ENCODE measurements at places on chromosomes 2 and 18. TPM values are rescaled to one million over a fixed set of nuclear protein-coding genes. Genes with fewer than 3 reads are reported as not detected.

DNA sequence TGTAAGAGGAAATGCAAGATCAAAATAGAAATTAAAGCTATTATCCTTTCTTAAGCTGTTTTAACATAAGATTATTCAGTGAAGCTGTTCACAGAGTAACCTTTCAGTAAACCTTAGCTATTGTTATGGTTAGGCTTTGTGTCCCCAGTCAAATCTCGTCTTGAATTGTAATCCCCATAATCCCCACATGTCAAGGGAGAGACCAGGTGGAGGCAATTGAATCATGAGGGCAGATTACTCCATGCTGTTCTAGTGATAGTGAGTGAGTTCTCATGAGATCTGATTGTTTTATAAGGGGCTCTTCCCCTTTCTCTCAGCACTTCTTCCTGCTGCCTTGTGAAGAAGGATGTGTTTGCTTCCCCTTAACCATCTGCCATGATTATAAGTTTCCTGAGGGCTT lies 424.4 kb downstream of the DSEL start:
- DNase-seq = no peak

DNA sequence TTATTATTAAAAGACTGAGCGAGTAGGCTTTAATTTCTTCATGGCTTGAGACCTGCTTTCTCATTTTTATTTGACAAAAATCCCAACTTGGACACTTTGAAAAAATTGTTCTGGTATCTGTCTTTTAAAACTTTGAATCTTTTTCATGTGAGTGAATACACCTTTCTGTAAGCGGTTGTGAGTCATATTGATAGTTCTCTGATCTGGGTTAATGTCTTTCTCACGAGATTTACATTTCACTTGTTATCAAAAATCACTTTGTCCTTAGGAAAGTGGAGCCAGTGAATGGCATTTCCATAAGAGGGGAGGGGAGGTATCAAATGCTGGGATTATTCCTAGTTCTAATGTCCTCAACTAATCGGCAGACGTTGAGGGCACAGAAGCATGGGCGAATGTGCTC lies 36.3 kb downstream of the ATP9B start:
- no peak for DNase-seq

DNA sequence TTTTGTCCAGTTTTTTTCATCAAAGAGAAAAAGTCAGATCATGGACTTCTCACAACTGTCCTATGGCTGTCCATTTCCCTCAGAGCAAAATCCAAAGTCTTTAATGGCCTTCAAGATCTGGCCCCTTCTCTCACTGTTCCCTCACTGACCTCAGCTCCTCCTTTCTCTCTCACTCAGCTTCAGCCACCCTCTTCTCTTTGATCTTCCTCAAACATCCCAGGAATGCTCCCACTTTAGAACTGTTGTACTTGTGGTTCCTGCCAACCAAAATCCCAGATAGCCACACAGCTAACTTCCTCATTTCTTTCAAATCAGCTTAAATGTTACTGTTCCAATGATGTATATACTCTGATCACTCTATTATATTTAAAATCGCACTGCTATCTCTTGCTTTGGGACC lies 82.9 kb downstream of the NUP35 start:
- no peak for DNase-seq

DNA sequence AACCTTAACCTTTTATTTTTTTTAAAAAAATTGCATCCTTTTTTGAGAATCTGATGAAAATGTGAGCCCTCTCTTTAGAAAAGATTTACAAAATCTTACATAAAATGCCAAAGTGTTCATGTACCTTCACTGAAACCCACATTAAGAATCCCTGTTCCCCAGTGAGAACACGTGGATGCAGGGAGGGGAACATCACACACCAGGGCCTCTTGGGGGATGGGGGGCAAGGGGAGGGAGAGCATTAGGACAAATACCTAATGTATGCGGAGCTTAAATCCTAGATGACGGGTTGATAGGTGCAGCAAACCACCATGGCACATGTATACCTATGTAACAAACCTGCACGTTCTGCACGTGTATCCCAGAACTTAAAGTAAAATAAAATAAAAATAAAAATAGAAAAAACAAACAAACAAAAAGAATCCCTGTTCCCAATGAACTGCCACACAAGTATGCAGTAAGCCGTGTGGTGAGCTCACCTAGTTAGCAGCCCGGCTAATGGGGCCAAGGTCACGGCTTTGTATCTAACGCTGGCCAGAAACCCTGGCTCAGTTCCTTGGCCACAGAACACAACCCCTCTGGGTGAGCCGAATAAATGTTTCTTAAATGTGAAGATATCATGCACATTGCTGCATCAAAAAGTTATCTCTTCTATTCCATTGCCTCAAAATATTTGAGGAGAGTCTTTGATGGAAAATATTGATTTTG lies 41.4 kb downstream of the CHST9 start:
- DNase-seq = peak; percentile 56

DNA sequence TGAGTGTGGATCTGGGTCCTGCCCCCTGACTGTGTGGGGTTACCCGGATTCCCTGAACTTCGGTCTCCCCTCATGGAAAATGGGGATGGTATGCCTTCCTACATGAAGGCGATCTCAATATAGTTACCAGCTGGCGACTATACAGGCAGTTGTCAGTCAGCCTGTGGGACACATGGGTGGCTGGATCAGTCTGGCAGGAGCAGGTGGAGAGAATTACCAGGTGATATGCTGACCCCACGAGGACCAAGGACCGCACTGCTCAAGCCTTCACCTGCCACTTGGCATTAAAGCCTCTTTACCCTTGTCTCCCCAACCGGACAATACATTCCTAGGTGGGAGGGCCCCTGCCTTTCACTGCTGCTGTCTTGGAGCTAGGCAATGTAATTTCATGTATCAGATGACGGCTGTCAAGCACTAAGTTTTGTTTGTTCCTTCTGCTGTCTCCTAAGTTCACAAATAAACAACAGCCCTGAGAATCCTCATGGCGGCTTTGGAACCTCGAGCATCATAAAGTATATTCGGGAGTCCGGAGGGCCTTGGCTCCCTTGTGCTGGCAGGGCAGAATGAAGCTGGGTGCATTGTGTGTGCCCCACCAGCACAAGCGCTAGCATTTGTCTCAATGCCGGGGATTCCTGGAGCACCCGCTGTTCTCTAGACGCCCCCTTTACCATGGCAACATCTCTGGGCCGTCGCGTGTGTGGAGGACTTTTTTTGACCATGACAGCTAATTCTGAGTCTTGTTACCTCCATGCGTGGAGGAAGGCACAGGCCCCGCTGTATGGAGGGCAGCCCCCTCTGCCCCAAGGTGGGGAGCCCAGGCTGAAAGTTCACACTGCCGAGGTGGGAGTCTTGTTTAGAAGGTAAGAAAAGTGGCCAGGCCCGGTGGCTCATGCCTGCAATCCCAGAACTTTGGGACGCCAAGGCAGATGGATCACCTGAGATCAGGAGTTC lies 48.6 kb downstream of the PDCL3 start:
- DNase-seq = no peak

DNA sequence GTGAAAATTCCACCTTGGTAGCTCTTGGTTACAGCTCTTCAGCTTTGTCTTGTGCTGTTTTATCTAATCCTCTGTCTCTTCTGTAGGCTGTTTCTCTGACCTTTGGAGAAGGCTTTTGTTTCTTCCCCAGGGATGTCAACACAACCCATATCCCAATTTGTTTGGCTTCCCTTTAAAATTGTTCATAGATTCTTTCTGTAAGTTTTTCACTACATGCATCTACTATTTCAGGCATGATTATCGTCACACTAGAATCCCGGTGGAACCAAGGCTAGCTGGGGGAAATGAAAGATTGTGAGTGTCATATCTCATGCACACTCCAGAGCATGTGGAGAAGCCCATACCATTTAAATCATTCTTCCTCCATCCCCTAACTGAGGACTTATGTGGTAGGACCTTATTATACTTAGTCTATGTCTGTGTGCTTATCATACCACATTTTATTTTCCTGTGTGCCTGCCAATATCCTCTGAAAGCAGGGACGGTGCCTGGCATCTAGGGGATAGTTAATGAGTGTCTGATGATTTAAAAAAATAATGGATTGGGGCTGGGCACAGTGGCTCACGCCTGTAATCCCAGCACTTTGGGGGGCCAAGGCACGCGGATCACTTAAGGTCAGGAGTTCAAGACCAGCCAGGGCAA lies 59.9 kb downstream of the CRIM1 start:
- DNase-seq = no peak

DNA sequence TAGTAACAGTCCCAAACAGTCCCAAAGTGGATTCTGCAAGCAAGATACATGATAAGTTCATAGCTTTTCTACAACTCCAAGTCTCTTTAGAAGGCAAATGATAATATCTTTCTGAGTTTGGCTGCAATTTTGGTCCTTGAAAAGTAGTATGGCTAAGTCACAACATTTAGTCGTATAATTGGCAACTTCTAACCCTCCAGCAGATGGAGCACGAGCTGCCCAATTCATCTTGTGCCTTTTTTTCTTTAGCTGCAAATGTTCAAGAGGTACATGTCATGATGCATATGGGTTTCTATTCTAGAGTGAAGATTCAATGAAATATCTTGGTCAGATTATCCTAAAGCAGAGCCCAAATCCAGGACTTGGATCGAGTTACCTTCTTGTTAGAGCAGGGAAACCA lies 127.0 kb upstream of the KLHL14 start:
- DNase-seq = no peak

- DNase-seq = no peak
Measured at GRCh38 chr2:179764710-179765109, 96.7 kb downstream of the ZNF385B start.

DNA sequence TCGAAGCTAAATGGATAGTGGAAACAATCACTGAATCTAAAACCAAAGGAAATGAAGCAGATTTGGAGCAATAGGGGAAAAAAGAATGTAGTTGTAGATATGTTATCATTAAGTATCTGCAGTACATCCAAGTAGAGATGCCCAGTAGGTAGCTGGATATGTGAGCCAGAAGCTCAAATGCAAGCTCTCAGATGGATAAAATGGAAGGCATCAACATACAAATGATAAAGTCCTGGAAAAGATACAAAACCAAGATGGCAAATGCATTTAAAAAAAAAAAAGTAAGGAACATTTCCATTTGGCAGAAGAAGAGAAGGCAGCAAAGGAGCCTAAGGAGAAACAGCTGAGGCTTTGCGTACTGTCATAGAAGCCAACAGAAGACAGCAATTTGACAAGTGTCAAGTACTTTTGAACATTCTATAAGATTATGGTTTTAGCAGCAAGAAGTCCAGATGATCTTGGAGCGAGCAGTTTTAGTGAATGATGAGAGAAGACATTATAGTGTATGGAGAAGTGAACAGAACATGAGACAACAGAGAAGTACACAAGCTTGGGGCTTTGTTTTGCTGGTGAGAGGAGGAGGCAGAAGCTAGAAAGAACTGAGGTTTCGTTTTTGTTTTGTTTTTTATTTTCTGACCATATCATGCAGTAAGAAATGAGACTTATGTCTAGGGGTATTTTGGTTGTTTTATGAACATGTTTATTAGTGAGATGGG lies 18.3 kb downstream of the ROCK2 start:
- no peak for DNase-seq

- no peak for DNase-seq
Measured at GRCh38 chr2:38167968-38168350, 92.0 kb upstream of the CYP1B1 start.

DNA sequence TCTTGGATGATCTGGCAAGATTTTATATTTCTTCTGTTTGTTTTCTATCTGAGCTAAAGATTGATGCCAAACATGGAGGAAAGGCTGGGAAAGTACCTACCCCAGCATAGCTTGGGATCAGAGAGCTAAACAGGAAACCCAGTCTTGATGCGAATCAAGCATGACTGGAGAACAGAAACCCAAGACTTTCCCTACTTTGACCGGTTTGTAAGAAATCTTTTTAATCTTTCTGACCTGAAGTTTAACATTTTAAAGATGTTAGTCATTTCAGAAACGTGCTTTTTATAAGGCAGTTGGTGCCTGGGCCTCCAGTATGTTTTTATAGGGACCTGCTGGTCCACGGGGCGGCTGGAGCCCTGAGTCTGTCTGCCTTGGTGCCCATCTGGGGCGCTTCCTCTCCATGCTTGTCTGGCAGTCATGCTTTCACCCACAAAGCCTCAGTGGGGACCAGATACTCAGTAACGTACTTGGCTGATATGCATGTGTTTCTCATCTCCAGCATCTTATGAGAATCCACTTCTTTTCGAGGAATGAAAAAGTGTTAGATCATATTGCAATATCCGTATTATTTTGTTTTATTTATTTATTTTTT lies 266.5 kb downstream of the PTGR3 start:
- DNase-seq = no peak

- peak; percentile 10 for DNase-seq
Measured at GRCh38 chr2:33033606-33034081, 86.9 kb downstream of the LTBP1 start.

DNA sequence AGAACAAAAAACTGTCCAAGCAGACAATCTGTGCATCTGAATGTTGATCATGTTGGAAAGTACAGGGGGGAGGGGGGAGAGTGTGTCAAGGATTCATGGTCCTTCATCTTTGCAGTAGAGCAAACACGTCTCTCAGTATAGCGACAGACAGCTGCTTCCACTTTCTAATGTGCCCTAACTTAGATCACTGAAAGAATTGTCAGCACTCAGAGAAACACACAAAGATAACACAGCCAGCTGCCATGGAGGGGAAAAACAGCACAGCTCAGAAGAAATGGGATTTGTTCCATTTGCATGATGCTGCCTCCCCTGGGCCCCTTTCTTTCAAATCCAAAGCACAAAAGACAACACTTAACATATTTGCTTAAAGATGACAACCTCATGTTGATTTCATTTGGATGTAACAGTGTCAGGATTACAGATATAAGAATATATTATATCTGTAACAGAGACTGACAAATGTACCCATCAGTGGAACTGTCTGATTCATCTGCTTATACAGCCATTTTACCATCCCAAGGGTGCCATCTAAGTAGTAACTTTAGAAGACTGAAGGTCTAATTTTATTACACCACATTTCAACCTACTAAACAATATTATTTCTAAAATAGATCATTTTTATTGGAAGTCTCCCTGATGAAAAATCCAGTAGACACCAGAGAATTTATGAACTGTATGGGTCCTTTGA lies 17.7 kb downstream of the FIGN start:
- DNase-seq = no peak

DNA sequence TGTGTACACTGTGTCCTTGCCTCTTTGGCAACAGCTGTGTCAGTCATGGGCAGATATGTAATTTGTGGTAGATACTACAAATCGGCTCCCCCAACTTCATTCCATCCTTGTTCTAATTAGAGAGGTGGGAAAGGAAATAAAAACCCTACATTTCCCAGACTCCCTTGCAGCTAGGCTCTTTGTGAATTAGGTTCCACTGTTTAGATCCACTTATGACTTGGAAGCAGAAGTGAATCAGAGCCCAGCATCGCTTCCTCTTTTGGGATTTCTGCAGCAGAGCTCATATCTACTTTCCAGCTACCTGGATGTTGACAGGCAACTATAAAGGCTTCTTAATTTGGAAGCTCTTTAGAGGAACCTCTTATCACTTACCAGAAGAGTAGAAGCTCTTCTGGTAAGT lies 34.1 kb upstream of the NARS1 start:
- no peak for DNase-seq

- no peak for DNase-seq
Measured at GRCh38 chr2:46666044-46666679, 186.8 kb downstream of the TMEM247 start.

GRCh38 chr18:12476955-12477354 lies 69.2 kb downstream of the PRELID3A start:
- DNase-seq = no peak

- DNase-seq = no peak
Measured at GRCh38 chr2:67455219-67456142, 58.3 kb downstream of the ETAA1 start.

Gene ATP8B1
- 66.2 TPM for total RNA-seq

Gene LRRC30
- not detected for total RNA-seq

Gene SCTR
- 0.56 TPM for total RNA-seq

Gene CCDC141
- total RNA-seq = 0.07 TPM

Gene CFAP210
- total RNA-seq = not detected

Gene RUFY4
- total RNA-seq = 0.21 TPM

Gene AQP4
- 1.3 TPM for total RNA-seq

Gene M1AP
- not detected for total RNA-seq

Gene LRP1B
- 0.05 TPM for total RNA-seq
